LNCaP clone FGC (cell line): ENCODE measurements at places on chromosomes 7 and 10.

DNA sequence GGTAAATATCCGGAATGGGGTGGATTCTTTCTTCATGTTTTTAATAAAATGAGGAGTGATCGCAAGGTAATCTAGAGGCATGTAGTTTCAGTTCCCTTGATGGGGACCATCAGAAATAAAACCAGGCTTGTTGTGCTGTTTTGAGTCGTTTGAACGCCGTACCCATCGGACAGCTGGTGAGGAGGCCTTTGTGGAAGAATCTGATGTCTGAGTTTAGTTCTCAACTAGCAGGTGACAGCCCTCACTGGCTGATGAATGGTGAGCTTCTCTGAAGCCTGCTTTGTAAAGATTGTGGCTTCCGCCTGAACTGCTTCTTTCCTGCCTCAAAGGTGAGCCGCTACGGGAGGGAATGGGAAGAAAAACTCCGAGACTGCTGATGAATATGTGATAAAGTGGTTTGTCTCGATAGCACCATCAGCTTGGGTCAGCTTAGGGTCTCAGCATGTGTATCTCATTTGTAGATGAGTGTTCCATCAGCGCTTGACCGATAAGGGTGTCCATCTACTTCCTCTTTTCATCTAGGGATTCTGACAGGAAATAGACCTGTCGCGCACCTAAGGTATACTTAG, 977 bp downstream of the TMEM248 start:
- no peak for DNase-seq

- DNase-seq: no peak
Measured at GRCh38 chr7:105618016-105618296, 36.7 kb upstream of the EFCAB10 start.

GRCh38 chr7:43302211-43302711, 189.8 kb downstream of the HECW1 start:
- DNase-seq: no peak

DNA sequence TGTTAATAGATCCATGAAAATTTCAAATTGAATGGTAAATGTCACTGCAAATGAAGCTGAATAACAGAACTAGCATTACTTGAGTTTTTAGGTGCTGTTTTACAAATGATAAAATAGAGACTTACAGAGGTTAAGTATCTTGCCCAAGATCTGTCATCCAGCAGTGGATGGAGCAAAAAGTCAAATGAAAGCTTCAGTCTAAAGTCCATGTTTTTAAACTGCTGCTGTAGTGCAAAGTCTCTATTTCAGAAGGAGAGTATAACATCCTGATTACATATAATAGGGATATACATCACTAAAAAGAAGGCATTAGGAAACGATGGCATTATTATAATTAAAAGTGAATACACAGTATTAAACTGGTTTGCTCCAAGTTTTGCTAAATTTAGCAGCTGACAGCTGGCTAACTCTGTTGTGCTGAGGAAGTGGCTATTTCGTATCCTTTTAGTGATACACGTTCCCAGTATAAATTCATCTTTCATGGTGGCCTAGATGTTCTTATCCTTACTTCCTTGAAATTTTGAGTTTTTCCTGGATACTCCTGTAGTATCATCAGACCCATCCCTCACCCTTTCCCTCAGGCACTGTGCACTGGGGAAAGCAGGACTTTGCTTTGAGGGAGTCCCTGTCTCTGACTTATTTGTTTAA, 603.2 kb downstream of the MAGI2 start:
- DNase-seq: no peak

DNA sequence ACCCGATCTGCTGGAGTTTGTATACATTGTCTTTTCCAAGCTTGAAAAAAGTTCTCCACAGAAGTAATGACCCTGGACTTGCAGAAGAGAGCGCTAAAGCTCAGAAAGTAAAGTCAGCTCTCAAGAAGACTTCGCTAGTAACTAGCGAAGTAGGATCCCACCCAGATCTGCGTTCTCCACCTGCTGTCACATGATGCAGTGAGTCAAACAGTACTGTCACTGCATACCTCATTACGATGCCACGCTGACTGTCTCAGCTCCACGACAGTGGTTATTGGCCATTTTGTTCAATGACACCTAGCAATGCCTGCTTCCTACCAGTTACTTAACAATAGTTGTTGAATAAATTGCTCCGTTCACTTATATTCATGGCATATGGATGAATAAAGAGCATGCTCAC, 29.7 kb upstream of the SEC61G start:
- DNase-seq: peak; percentile 60

DNA sequence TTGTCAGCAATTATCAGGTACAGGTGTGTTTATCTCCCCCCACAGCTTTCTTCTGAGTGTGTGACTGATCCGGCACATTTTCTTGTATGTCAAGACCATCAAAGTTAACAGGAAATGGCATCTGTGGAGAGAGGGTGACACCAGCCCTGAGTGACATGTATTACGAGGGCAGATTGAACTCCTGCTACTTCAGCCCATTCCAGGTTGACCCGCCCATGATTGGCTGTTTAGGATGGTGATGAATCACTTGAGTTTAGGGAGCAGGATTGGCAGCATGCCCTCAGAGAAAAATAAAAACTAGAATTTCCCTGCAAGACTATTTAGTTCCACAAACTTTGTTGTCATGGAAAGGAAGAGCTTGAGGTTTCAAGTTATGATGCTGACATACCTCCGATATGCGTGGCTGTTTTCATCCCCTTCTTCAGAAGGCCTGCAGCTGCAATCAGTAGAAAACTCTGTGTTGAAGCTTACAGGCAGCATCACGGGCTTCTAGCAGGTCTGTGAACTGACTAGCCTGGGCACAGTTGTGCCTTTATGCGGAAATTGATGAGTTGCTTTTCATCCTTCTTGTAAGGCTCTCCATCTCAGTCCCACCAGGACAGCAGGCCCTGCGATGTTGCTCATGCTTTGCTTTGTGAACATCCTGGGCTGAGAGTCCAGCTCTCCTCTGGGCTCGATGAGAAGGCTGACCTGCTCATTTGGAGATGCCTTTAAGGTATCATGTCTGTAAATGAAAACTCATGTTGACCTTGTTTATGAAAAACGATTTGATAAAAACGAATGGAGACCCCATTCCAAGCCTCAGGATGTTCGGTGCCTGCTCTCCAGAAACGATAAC, 8.0 kb upstream of the CELF2 start:
- no peak for DNase-seq

DNA sequence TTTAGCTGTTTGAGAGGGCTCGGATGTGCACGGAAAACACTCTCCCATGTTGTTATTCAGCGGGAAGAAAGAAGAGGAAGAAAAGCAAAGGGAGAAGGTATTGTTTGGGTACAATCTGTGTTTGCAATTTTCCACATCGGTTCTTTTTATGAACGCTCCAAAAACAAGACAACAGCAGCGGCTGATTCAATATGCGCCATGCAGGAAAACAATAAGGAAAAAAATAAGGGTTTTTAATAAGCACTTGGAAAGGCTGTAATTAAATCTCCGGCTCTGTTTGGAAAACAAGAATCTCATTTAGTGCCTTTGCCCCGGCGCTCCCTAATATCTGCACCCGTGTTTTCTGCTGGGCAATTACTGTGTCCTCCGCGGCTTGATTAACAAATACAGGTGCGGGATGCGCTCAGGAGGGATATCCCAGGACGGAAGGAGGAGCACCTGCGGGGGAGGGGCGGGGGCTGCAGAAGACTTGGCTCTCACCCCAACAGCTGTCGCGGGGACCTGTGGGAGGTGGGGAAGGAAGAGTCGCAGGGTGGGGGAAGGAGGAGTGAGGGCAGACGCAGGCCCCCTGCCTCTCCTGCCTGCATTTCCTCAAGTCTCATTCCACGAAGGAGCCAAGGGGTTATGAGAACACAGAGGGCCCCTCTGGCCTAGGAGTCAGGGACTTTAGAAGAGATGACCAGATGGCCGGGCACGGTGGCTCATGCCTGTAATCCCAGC, 181.5 kb upstream of the PODXL start:
- no peak for DNase-seq

DNA sequence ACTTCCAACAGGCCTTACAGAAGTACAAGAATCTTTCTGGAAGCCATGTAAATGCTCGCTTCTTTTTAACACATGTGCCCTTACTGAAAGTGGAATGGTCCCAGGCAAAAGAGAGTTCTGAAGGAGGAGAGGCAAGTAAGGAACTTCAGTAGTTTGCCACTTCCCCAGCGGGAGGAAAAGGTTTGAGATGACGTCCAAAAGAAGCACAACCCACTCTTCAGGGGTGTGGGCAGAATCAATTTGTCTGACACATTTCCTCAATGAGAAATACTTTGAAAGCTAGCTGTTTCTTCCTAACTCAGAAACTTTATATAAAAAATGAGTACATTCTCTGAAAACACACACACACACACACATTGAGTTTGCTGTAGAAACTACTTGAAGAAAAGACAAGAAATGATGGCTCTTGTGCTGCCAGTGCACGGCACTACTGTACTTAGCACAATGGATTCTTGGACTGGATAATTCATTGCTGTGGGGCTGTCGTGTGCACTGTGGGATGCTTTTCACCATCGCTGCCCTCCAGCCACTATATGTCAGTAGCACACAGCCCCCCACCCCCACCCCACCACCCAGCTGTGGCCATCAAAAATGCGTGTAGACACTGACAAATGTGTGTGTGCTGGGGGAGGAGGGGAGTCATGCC, 183.0 kb downstream of the SRPK2 start:
- DNase-seq: no peak

DNA sequence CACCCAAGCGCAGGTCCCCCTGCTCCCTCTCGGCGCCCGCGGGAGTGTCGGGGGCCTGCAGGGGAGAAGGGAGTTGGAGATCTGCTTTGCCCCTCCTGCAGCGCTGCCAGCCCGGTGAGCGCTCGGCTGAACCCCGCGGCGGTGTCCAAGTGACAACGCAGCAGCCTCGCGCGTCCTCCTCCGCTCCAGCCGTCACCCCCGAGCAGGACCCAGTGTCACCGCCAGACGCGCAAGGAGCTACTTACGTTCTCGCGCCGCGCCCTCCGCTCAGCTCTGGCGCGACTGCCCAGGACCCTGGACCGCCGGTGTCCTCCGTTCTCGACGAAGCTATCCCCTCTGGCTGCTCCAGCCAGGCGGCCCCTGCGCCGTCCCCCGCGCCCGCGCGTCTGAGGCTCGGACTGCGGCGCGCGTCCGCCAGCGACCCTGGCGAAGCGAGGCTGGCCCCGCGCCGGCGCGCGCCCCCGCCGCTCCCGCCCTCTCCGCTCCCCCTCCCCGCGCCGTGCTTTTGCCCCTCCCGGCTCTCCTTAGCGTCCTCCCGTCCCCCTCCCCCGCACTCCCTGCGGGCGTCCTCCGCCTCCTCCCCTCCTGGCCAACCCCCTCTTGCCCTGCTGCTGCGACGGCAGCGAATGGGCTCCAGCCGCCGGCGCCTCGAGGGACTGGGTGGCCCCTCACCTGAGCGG, at the start of gene NRCAM:
TSS of gene NRCAM (minus strand) at position 439 of the 680 bp plus-strand sequence. CDS start 216,372 bp downstream, outside the sequence.
- no peak for DNase-seq

DNA sequence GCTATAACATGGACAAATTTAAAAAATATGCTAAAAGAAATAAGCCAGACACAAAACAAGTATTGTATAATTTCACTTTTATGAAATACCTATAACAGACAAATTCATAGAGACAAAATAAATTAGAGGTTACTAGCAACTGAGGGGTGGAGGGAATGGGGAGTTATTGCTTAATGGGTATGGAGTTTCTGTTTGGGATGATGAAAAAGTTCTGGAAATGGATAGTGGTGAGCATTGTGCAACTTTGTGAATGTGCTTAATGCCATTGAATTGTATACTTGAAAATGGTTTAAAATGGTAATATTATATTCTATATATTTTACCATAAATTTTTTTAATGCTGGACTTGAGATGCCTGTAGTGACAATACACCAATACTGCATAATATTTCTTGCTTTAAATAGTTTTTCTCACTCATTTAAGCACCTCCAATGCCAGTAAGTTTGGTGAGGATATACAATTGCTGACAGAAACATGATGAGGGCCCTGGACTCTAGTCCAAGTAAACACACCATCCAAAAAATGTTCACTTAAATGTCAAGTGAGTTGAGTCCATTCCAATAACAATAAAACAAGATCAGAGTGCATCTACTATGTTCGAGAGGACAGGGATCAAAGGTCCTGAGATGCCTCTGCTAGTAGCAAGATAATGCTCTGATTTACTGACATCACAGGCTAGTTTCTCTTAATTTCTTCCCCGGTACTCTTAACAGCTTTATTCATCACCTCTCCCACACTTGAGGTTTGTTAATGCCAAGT, 71.9 kb downstream of the NT5C2 start:
- DNase-seq: peak; percentile 37

DNA sequence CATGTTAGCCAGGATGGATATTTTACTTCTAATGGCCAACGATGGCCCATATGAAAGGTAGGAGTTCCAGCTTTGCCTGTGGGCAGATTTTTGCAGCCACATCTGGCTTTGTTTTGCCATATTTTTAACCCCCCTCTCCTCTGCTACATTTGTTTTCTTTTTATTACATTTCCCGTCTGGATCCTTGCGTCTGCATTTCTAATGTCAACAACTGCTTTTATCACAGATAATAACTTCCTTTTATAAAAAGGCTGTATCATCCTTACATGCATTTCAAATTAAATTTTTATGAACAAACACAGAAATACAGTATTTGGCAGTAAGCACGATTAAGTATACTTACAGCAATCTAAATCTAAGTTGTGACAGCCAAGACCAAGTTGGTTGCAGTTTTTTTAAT, 156.0 kb downstream of the BAMBI start:
- peak; percentile 90 for DNase-seq

- DNase-seq: no peak
Measured at GRCh38 chr10:63542835-63543575, 21.8 kb downstream of the REEP3 start.

GRCh38 chr10:97648562-97649404, 8.3 kb downstream of the PI4K2A start:
- no peak for DNase-seq

DNA sequence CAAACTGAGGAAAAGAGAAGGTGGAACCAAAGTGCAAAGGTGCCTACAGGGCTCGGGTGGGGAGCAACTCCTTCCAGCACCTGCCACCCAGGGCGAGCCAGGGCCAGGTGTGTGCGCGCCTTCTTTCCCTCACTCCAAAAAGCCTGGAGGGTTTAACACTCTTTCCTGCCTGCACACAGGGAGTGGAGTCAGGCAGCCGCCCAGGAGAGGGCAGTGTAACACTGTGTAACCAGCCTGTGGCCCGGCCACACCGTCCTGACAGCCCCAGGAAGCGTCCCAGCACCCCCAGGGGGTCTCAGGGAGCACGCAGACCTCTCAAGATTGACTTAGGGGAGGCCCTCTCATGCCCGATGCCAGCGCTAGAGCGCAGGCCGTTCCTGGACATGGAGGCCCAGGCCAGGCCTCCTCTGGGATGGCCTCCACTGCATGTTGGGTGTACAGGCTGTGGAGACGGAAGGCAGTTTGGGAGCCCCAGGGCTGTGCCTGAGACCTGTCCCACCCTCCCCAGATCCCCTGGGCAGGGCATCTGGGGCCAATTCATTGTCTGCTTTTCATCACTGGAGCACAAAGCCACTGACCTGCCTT, 13.4 kb downstream of the BRI3 start:
- no peak for DNase-seq

DNA sequence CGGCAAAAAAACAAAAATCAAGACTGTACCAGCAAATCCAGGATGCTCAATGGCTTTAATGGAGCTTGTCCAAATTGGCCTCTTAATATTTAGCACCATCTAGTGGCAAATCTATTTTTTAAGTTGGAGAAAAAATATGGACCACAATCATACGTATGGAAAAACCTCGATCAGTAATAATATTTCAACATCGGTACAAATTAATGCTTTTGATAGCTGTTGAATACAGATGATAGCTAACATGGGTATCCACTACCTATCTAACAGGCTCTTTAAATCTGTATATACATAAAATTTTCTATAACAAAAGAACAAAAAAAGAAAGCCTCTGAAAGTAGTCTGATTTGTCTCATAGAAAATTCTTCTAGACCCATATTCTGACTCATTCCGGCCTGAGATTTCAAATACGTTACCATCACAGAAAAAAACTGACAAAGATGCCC, 29.2 kb downstream of the COA1 start:
- peak; percentile 19 for DNase-seq

GRCh38 chr7:76011442-76011861, 17.1 kb upstream of the TMEM120A start:
- no peak for DNase-seq
